Airway epithelial cell (primary cell): ENCODE measurements at places on chromosomes 4 and X. TPM values are rescaled to one million over a fixed set of nuclear protein-coding genes. Genes with fewer than 3 reads are reported as not detected.

The POLN gene
- 0.37 and 1.1 TPM in 2 replicates for total RNA-seq

The AKAP4 gene
- not detected in 2 replicates for total RNA-seq

The KIT gene
- not detected in 2 replicates for total RNA-seq

The DUX4 gene
- not detected in 2 replicates for total RNA-seq

The IL2RG gene
- not detected in 2 replicates for total RNA-seq

The NUDT11 gene
- total RNA-seq = 11.8 and 12.8 TPM in 2 replicates

The C1GALT1C1 gene
- 19.7 and 25.8 TPM in 2 replicates for total RNA-seq

The TBC1D9 gene
- 8.6 and 13.0 TPM in 2 replicates for total RNA-seq

The MORC4 gene
- total RNA-seq = 14.1 and 17.8 TPM in 2 replicates

The PLXNA3 gene
- total RNA-seq = 4.4 and 16.2 TPM in 2 replicates
